Right hindlimb (tissue), 1 donor: ENCODE measurements at places on chromosomes 3 and 15.

GRCh38 chr15:60869851-60870250 lies 359.3 kb downstream of the RORA start:
- no peak for DNase-seq

DNA sequence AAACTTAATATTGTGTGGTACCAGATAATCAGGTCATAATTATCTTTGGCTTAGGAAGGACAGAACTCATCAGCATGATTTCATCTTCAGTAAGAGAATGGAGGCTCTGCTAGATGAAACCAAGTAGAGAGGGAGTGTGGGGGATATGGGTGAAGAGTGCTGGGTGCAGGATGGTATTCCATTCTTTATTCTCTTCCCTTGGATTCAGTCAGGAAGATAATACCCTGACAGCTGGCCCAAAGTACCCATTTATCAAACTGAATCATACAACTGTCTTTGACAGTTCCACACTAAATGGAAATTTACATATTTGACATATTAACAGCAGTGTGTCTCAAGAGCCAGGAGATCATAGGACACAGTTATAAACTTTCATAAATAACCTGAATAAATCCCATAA lies 44.7 kb downstream of the GOLIM4 start:
- no peak for DNase-seq

DNA sequence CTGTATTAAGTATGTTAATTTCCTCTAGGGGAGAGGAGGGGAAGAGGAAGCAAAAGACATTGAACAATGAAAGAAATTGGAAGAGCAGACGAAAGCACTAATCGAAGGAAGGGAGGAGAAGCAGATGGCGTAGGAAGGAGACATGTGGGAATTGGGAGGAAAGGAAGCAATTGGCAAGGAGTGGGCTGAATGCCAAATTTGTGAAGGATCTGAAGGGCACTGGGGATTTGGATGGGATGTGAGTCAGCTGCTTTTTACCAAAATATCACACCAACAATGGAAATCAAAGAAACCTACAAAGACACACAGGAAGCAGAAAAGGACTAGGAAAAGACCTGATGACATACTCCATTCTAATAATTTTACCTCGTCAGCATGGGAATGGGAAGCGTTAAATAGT lies 1029.8 kb downstream of the ROBO1 start:
- peak; percentile 31 for DNase-seq

DNA sequence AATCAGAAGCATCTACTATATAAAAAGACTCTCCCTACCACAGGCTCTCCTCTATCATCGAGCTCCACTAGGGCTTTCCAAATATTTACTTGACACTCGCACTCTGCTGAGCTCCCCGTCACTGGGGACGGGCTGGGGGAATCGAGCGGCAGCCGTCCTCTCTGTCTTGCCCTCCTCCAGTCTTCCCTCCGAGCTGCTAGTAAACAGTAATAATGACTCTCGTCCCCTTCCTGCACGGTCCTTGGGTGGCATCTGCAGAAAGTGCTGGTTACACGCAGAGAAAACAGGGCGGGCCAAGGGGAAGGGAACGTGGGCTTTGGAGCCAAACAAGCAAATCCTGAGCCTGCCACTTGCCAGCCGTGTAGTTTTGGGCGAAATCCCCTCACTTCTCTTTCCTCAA lies 96.6 kb downstream of the LRIG1 start:
- no peak for DNase-seq

GRCh38 chr15:92586966-92587365 lies 68.6 kb downstream of the FAM174B start:
- no peak for DNase-seq

- DNase-seq = no peak
These were observed 97.9 kb downstream of the PLD1 start for GRCh38 chr3:171712171-171712938.

DNA sequence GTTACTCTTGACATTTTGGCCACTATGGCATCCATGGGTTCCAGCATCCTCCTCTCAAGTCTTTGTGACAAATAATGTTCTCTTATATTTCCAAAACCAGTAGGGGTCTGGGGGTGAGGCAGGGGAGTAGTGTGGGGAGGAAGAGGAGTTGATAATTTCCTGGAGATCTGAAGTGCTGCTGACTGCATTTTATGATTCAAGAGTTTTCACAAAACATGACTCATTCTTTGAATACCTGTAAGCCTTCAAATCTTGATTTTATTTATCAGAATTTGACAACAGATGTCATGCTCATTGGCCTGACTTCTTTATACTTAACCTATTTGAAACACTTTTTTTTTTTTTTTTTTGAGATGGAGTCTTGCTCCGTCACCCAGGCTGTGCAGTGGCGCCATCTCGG lies 98.8 kb upstream of the PLXND1 start:
- DNase-seq = no peak
